ENCODE measurements at places on chromosomes 11 and 22.

GRCh38 chr11:19713196-19714021, 772 bp downstream of the NAV2 start:
- DNase-seq = no peak

DNA sequence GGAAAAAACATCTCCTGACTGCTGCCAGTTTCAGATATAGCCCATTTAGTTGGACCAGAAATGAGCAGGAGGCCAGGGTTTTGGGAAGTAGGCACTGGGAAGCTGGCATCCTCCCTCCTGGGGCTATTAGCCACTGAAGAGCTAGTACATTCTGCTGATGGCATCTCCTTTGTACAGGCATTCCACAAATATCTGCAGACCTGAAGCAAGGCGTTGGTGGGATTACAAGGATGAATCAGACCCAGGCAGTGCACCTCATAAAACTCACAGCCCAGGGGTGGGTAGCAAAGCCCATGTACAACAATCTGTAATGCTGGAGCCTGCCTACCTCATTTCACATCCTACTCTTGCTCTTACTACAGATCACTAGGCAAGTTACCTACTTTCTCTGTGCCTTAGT, 27.5 kb upstream of the POU2AF1 start:
- DNase-seq = no peak

- no peak for DNase-seq
Measured at GRCh38 chr11:69818231-69818602, 999 bp downstream of the FGF3 start.

GRCh38 chr11:12149672-12150225, 39.4 kb downstream of the MICAL2 start:
- DNase-seq = no peak

- no peak for DNase-seq
Measured at GRCh38 chr11:72328366-72329224, 84.6 kb upstream of the PHOX2A start.

DNA sequence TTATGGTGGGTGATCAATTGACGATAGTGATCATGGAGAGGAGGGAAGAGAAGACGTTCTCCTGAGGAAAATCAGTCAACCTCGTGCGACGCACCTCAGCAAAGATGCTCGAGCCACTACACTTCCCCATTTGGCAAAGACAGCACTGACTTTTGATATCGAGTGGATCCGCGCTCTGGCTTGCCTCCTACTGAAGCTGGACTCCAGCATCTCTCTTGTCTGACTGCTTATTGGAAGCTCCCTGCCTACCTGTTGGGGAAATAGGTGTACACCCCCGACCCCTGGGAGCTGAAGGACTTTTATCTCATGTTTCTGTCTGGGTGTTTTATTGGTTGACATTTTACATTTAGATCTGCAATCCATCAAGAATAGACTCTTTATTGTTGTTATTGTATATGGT, 476.8 kb upstream of the B3GAT1 start:
- DNase-seq = no peak

DNA sequence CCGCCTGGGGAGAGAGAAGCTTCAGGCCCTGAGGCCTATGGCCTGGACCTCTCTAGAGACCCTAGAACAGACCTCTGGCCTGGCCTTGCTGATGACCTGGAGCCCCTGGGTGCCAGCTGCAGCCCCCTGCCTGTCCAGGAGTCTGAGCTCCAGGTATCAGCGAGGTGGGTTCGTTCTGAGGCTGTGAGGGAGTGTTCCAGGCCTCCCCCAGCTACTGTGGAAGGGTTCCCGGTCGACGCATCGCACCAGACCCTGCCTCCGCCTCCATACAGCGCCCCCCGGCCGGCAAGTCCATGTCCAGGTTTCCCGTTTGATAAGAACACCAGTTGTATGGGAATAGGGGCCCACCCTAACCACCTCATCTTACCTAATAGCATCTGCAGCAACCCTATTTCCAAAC, 111.1 kb downstream of the KCNQ1 start:
- DNase-seq = no peak

DNA sequence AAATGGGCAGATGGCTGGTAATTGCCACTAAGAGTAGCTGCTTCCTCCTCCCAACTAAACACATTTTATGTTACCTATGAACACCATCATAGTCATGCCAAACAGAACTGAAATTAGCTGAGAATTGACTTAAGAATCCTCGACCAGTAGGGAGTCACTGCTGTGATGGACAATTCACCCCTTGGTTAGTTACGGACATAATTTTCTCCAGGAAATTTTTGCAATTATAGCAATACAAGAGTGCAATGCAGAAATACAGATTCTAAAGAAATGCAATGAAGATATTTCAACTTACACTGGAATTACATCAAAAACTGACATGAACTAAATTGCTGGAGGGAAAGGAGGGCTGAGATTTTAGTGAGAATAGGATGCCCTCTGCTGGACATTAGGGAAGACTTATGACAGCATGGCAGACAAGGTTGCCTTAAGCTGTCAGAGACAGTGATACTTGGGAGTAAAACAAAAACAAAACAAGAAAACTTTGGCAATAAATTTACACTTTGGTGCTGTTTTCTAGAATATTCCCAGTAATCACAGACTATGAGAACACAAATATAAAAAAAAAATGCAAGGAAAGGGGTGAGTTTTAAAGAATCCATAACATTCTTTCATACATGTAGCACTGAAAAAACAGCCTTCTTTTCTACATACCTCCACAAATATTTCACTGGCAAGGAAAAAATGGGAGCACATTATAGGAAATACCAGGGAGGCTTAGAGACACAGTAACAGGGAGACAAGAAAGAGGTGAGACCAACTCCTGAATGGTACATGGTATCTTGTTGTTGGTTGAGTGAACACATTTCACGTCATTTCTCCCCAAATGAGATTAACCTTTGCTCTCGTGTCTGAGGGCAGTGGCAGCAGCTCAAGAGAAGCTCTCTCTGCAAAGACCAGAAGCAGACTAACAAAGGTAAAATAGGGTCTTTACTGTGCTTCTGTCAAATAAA, 11.2 kb upstream of the PPP2R1B start:
- no peak for DNase-seq

DNA sequence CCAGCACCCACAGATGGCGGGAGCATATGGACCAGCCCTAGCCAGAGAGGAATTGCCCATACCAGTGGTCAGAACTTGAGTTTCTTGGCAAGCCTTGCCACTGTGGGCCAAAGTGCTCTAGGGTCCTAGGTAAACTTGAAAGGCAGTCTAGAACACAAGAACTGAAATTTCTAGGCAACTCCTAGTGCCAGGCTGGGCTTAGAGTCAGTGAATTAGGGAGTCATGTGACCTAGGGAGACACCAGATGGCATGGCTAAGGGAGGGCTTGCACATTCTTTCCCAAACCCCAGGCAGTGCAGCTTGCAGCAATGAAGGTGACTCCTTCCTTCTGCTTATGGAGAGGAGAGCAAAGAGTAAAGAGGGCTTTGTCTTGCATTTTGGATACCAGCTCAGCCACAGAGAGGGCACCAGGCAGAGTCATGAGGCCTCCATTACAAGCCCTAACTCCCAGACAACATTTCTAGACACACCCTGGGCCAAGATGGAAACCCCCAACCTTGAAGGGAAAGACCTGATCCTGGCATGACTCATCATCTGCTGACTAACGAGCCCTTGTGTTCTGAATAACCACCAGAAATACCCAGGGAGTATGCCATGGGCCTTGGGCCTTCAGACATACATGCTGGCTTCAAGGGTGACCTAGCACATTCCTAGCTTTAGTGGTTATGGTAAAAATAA, 19.2 kb upstream of the OR56A3 start:
- DNase-seq = no peak

- no peak for DNase-seq
Measured at GRCh38 chr11:17171343-17171742, 36.4 kb downstream of the PIK3C2A start.

GRCh38 chr11:65063532-65063931, 5.2 kb upstream of the NAALADL1 start:
- no peak for DNase-seq

- DNase-seq = no peak
Measured at GRCh38 chr11:122563761-122564160, 91.8 kb upstream of the UBASH3B start.

GRCh38 chr11:134014511-134014910, 54.4 kb upstream of the JAM3 start:
- DNase-seq = no peak

GRCh38 chr11:35812828-35813227, 131.0 kb upstream of the LDLRAD3 start:
- DNase-seq = no peak

DNA sequence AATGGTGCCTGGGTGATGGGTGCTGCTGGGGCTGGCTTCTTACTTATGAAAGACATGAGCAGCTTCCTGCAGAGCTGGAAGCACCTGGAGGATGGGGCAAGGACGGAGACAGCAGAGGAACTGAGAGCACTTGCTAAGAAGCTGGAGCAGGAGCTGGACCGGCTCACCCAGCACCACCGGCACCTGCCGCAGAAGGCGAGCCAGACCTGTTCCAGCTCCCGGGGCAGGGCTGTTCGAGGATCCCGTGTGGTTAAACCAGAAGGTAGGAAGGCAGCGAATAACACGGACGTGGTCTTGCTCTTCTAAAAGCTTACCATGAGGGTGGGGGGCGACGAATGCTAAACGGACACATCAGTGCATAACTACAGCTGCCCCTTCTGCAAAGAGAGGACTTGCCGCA, 9.3 kb downstream of the APOL5 start:
- DNase-seq = no peak

GRCh38 chr11:42329929-42330565, 870.6 kb upstream of the LRRC4C start:
- DNase-seq = no peak

DNA sequence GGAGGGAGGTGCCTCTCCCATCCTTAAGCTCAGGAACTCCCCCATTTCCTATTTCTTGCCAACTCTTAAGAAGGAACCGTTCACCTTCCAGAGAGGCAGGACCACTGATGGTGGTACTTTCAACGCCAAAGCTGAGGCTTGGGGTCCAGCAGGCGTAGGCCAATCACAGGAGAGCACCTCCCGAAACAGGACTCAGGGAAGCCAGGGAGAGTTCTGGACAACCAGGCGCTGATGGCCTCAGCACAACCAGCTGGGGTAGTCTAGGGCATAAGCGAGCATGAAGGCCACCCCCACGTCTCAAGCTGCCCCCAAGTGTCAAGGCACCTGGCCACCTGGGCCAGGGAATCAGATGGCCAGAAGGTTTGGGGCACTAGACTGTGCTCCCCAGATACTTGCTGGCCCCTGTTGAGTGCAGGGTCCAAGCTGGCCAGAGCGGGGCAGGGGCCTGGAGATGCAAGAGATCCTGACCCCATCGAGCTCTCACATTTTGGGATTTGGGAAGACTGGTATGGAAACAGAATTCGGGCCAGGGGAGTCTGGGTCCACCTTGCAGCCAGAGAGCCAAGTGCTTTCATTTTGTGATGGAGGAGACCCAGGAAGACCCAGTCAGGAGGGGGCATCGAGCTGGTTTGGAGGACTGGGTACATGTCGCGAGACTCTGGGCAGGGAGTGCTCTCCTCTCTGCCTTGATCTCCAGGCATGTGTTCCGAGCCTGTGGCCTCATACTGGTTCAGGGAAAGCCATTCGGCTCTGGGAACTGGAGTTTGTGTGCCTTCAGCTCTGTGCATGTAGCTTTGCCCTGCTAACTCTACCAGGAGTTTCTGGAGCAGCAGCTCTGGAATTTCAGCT, 926 bp downstream of the CD6 start:
- no peak for DNase-seq

DNA sequence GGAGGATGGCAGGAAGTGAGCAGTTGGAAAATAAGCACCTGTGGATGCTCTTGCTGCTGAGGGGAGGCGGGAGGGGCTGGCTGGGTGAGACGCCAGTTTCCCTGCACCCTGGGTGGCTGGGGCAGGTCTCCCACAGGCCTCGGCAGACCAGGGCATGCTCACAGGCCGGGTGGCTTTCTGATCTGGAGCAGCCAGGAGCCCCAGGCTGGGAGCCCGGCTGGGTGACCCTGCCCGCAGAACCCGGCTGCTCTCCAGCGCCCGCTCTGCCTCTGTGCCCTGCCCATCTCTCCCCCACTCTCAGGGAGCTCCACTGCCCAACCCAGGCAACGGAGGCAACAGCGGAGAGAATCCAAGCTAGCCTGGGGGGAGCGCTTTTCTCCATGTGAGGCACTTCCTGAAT, 24.6 kb downstream of the DCPS start:
- no peak for DNase-seq

DNA sequence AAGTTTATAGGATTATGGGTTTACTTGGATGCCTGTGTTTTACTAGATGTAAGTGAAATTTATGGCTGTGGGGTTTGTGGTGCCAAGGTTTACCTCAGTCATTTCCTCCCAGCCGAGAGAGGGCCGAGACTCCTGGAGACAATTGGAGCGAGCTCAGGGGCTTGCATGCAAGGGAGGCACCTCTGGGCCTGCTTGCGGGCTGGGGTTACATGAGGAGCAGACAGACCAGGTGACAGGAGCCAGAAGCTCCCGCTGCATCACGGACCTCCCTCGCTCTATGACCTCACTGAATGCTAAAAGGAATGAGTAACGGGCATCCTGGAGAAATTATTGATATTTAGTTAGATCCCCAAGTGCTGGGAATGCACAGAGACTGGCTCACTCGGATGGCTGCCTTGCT, 275.2 kb upstream of the KIRREL3 start:
- DNase-seq = no peak

DNA sequence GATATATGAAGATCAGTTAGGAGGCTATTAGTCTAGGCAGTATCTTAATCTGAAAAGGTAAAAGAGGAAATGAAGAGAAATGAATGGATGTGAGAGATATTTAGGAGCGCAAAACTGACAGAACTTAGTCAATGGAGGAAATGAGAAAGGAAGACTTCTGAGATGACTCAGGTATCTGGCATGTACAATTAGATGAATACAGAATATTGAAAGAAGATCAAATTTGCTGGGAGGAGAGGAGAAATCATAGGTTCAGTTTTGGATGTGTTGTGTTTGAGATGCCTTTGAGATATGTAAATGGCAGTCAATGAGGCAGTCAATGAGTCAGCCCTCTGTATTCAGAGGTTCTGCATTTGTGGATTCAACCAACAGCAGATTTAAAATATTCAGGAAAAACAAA, 42.9 kb upstream of the GAB2 start:
- DNase-seq = no peak

DNA sequence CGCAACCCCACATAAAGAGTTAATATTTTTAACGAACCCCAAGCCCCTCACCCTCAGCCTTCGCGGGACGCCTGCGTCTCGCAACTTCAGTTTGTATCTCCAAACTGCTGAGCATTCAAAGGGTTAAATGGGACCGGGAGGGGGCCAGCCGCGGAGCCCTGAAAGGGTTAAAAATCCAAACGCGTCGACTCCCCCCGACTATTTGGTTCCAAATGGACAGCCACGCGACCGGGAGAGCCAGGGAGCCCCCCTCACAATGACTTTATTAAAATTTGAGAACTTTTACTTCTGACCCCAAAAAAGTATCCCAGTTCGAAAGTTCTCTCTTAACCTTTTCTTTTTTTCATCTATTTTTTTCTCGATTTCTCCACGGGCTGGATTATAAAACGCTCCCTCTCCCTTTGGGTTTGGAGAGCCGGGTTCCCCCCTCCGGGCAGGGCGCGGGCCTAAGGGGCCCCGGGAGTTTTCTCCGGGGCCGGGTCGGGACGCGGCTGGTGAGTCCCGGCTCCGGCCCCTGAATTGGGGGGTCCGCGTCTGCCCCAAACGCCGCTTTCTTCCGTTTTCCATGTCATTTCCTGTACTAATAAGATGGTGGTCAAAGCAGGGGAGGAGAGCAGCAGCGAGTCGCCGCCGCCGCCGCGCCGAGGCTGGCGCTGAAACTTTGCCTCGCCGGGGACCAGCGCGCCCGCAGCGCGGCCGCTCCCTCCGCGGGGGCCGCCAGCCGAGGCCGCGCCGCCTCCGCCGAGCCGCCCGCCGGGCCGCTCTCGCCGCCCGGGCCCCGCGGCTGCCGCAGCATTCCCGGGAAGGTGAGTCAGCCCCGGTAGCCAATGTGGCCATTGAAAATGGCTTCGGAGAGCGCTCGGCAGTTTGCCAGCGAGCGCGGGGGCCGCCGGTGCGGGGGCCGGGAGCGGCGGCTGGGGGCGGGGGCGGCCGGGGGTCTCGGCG, at the start of gene PRDM11:
TSS of gene PRDM11 (plus strand) at position 568 of the 945 bp plus-strand sequence. CDS start 35,128 bp downstream, outside the sequence.
- DNase-seq = peak; percentile 48

Measured in stimulated activated CD4-positive, alpha-beta T cell treated with anti-CD3 and anti-CD28 coated beads, TNF-alpha, amount 100 ng/mL, for 4 hours (primary cell).